ENCODE measurements at places on chromosomes 7 and 10.

GRCh38 chr7:114879554-114879953, 42.3 kb upstream of the MDFIC start:
- DNase-seq: no peak

DNA sequence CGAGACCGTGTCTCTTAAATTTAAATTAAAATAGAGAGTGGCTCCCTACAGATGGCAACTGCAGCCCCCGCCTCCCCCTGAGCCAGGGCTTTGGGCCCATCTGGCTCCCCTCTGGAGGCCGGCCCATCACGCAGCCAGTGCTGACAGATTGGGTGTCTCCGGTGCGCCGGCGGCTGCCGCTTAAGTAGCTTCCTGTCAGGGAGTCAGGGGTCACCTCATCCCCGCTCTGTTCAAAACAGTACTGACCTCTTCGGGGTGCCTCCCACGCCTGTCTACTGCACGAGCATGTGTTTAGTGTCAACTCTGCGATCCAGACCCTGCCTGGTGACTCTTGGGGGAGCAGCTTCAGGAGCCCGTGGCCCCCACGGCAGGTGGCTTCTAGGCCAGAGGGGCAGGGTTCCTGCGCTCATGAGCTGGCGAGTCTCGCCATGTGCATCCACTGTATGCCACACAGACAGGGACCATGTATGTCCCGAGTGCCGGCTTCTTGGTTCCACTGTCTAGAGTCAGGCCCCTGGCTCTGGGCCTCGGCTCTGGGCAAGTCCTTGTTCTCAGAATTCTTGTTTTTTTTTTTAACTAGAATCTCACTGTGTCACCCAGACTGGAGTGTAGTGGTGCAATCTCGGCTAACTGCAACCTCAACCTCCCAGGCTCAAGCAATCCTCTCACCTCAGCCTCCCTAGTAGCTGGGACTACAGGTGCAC, 36.1 kb downstream of the KCTD7 start:
- no peak for DNase-seq

- peak; percentile 83 for DNase-seq
Measured at GRCh38 chr7:47227762-47228177, 354.1 kb downstream of the TNS3 start.

DNA sequence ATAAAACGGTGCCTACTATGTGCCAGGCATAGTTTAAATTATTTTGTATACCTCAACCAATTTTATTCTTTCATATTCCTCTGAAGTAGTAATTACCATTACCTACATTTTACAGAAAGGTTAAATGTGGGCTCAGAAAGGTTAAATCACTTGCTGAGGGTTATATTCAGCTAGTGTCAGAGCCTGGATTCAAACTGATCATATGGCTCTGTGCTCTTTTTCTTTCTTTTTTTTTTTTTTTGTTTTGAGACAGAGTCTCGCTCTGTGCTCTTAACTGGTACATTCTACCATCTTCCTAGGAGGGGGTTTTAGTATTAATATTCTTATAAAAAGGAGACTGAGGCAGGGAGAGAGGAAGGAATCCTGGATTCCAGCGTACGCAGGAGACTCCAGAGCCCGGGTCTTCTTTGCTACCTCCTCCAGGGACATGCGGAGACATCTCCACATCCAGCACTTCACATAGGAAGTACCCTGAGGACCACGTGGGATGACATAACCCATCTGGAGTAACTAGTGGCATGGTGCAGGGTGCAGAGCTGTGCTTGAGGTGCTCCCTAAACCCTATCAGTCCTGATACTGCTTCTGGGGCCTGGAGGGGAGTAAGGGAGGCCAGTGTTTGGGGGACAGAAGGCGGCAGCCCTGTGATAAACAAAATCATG, 29.6 kb upstream of the ATXN7L1 start:
- DNase-seq: no peak

- peak; percentile 61 for DNase-seq
Measured at GRCh38 chr10:72259491-72260238, 14.1 kb upstream of the DDIT4 start.

DNA sequence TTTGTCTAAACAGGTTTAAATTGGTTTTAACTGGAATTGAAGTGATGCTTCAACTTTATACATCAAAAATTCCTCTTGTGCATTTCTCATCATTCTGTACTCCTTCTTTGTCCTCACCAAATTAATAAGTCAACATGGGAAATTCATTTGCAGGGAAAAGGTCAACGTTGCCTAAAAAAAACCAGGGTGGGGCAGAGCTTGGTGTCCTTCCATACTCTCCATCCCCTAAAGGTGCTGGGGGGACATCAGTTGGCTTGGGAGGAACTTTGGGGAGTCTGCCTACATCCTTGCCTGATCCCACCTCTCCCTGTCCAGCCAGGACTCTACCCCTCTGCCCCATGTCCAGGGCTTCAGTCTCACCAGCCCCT, 34.1 kb upstream of the SLC26A3 start:
- DNase-seq: no peak

GRCh38 chr7:77765906-77766800, 32.1 kb downstream of the TMEM60 start:
- no peak for DNase-seq

DNA sequence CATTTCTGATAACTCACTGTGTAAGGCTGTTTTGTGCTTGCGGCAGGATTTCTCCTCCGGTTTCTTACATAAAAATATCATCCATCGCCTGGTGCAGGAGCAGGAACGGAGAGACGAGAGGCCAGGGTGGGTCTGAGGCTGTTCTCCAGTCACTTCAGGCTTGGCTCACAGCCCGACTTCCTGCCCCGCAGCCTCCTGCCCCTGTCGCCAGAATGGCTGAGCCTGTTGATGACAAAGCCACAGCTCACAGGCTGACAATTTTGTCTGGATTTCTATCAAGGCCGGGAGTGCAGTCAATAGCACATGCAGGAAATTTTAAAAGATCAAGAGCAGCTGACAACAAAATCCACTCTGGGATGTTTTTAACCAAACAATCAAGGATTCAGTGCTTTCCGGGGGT, 229.7 kb upstream of the ZNF32 start:
- peak; percentile 82 for DNase-seq

DNA sequence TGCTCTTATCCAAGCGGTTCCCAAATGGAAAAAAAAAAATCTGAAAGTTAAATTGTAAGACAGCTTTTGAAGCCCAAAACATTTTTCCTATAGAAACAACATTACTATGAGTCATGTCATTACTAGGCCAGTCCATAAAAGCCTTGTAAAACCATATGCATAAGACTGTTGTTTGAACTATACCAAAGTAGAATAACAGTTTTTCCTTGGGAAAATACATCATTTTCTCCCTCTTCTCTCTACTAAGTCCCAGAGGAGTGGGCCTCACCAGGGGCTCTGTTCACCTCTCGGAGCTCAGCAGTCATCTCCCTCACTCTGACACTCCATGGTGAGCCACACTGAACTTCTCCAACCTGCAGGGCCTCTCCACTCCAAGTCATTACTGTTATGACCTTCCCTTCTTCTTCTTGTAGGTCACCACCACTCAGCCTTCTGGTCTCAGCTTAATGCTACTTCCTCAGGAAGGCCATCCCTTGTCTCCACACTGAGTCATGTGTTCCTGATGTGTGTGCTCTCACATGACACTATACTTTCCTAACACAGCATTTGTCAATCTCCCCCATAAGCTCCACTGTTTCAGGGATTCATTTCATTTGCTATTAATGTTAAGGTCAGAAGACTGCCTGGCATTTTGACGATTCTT, 32.5 kb downstream of the ZNF438 start:
- DNase-seq: peak; percentile 84

- DNase-seq: no peak
Measured at GRCh38 chr7:145378197-145378596, 542.3 kb upstream of the TPK1 start.

- peak; percentile 38 for DNase-seq
Measured at GRCh38 chr10:101085846-101086245, 24.1 kb downstream of the KAZALD1 start.

GRCh38 chr7:32673275-32673983, 178.1 kb downstream of the AVL9 start:
- no peak for DNase-seq

GRCh38 chr10:23885853-23886252, 323.1 kb upstream of the KIAA1217 start:
- DNase-seq: no peak

DNA sequence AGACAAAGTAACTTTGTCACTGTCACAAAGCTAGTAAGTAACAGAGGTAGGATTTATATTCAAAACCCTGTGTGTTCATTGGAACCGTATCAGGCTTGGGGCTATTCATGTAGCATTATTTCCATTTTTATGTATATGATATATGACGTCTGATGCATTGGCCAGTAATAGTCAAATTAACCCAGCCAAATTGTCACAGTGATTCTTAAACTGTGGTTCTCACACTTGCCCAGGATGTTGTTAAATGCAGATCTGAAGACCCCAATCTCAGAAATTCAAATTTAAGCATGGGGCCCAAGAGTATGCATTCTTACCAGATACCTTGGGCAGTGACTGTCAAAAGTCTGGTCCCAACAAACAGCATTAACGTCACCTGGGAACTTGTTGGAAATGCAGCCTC, 63.9 kb downstream of the C1GALT1 start:
- no peak for DNase-seq

DNA sequence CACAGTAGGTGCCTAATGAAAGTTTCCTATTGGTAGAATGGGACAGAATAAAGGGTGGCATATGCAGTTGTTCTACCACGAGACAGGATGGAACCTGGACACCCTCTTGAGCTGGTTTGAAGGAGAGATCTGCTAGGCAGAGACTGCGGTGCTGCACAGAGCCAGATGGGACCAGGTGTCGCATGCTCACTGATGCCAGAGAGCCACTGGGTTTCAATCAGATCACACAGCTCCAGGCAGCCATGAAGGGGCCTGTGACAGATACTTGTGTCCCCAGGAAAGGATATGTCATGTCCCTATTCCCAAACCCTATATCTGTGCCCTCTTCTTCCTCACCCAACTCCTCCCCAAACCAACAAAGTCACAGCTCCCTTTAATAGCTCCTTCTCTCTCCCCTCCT, 235.7 kb downstream of the PRPF18 start:
- no peak for DNase-seq

DNA sequence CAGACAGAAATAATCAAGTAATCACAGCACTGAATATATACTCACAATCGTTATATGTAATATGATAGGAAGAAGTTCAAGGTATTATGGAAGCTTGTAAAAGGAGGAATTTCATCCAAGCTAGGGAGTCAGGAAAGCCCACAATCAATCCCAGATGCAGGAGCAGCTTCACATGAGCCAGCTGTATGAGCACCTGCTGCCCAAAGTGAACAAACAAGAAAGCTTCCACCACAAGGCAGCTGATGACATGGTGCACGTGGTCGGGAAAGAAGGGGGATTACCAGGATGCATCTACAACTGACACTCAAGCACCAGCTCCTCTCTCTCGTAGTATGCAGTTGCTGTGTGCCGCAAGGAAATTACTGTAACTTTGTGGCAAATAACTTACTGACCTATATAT, 225.2 kb downstream of the XPNPEP1 start:
- no peak for DNase-seq

- peak; percentile 12 for DNase-seq
Measured at GRCh38 chr7:140888087-140888486, 36.6 kb downstream of the BRAF start.

DNA sequence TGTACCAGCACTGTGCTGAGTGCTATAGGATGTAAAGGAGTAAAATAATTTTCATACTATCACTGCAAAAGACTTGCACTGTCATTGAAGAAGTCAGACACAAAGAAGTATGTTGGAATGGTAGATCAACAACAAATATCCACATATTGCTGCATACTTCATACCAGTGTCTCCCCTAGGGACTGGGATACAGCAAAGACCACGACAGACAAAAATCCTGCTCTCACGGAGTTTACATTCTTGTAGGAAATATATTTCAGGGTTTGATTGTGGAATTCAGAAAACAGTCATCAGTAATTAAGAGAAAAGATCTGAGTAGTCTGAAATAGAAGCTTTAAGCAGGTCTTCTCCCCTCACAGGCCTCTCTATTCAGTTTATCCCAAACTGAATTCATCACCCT, 49.4 kb upstream of the PLXNA4 start:
- no peak for DNase-seq

DNA sequence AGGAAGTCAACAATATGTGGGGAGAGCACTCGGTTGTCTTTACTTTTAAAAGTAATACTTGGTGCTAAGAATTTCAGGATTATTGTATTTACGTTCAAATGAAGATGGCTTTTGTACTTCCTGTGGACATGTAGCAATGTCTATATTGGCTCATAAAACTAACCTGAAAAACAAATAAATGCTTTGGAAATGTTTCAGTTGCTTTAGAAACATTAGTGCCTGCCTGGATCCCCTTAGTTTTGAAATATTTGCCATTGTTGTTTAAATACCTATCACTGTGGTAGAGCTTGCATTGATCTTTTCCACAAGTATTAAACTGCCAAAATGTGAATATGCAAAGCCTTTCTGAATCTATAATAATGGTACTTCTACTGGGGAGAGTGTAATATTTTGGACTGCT, 32.7 kb downstream of the SIRT1 start:
- DNase-seq: no peak

GRCh38 chr10:59107147-59107546, 69.3 kb upstream of the PHYHIPL start:
- DNase-seq: no peak

DNA sequence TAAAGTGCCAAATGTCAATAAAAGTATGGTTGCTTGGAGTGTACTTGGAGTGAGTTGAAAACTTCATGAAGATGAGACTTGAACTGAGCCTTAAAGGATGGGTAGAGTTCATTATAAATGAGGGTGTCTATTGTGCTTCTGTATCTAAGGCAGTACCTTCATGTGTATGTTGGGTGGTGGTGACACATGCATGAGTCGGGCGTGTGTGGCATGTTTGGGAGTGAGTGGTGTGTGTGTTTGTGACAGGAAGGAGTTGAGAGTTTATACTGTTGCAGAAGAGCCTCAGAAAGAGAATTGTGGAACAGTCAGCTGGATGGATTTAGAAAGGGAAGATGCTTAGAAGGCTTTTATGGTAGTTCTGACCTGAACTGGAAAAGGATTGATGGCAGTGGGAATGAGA, 6.0 kb upstream of the ZRANB1 start:
- DNase-seq: peak; percentile 69

- DNase-seq: peak; percentile 75
Measured at GRCh38 chr10:3948843-3949242, 163.8 kb upstream of the KLF6 start.

- no peak for DNase-seq
Measured at GRCh38 chr7:108603656-108604306, 34.1 kb downstream of the DNAJB9 start.
